ENCODE measurements at places on chromosomes 2 and 18.

DNA sequence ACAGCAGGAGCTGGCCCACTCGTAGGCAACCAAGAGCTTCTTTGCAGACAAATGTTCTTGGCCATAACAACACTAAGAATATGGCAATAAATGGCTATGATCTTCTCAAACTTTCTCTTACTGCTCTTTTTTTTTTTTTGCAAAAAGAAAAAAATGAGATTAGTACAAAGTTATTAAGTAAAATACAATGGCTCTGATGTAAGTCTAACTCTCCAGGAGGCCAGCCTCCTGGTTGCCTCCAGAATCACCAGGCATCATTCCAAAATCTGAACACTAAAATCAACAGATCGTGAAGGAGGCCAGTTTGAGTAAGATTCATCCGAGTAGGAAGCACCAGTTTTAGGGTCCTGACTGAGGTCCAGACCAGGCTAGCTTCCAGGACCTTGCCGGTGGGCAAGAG, 20.8 kb upstream of the FIGN start:
- no peak for DNase-seq

DNA sequence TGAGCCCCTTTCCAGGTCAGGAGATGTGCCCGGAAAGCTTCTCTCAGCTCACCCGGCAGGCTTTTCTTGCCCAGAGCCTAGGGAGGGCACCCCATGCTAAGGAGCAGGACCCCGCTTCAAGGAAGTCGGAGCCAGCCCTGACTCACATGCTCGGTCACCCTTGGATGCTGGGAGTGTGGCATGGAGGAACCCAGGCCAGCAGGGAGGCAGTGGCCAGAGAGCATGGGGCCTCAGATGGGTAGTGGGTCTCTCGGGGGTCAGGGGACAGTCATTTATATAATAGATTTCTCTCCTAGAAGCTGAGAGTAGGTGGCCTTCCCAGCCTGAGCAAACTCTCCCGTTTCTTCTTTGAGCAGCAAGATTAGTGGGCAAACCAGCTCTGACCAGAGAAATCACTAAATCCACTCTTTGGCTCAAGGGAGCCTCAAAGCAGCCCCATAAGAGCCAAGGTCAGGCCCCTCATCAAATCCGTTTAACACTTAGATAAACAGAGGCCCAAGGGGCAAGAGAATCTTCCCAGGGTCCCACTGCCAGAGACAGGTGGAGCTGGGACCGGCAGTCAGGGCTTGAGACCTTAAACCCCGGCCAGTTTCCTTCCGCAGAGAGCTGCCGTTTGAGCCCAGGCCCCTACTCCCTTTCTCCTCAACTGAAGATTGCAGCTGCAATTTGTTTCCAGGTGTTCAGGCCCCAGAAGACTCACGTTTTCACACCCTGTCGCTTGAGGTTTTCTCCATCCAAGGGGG, 113.1 kb downstream of the CYP26B1 start:
- no peak for DNase-seq

- DNase-seq: no peak
Measured at GRCh38 chr2:20584399-20585358, 66.2 kb downstream of the HS1BP3 start.

GRCh38 chr2:225120186-225120585, 77.9 kb upstream of the DOCK10 start:
- no peak for DNase-seq

DNA sequence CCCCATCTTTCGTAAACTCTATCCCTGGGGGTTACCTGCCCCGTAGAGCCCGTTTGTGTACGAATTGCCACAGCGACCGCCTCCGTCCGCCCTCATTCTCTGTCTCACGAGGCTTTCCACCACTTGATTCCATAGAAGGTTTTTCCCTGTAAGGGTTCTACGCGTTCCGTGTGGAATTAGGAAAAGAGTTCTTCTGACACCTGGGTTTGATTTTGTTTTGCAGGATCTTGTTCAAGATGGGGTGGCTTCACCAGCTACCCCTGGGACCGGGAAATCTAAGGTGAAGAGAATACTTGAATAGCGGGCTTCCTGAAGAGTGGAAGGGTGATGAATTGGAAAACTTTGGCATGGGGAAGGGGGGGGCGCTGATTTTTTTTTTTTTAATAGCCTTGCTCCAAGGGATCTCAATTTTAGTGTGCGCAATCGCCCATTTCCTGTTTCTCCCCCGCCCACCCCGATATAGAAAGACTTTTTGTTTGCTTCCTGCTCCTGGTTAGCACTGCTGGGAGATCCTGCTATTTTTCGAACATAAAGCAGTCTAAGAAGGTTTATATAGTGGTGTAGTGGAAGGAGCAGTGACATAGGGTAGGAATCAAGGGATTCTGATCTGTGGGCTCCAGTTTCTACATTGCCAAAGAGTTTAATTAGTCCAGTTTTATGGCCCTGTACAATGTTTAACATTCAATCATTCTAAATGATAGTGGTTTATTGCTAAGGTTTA, 564 bp downstream of the GCC2 start:
- peak; percentile 51 for DNase-seq

DNA sequence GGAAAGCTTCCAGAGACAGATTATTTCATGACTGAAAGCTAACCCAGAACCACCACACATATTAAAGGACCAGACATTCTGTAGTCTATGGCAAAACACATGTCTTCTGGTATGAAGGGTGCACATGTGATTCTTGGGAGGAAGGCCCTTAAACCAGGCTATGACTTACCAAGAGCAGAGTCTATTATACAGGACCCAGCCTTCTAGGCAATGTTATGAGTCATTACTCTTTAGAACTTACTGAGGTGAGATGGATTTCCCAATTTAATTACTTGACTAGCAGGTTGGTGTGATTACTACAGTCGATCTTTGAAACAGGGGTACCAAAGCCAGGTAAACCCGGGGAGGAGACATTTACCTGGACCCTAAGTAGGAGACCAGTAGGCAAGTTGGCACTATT, 350.8 kb downstream of the TRIB2 start:
- DNase-seq: no peak

GRCh38 chr2:239315308-239315707, 85.5 kb downstream of the HDAC4 start:
- DNase-seq: no peak

DNA sequence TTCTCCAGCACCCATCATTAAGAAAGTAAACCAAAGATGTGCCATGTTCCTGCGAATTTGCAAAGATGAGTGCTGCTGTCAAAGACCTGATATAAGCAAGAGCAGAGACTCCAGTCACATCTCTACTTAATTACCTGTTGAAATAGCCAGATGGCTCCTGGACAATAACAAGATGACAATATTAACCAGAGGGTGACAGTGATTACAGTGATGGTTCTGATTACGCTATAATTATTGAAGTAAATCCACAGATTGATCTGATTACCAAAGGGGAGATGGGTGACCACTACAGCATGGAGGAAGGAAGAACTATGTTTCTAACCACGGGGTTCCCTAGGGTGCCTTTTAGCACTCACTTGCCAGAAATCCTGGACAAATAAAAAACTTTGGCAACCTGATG, 36.5 kb upstream of the AFF3 start:
- DNase-seq: no peak

- no peak for DNase-seq
Measured at GRCh38 chr18:78904179-78904531, 75.5 kb upstream of the SALL3 start.

DNA sequence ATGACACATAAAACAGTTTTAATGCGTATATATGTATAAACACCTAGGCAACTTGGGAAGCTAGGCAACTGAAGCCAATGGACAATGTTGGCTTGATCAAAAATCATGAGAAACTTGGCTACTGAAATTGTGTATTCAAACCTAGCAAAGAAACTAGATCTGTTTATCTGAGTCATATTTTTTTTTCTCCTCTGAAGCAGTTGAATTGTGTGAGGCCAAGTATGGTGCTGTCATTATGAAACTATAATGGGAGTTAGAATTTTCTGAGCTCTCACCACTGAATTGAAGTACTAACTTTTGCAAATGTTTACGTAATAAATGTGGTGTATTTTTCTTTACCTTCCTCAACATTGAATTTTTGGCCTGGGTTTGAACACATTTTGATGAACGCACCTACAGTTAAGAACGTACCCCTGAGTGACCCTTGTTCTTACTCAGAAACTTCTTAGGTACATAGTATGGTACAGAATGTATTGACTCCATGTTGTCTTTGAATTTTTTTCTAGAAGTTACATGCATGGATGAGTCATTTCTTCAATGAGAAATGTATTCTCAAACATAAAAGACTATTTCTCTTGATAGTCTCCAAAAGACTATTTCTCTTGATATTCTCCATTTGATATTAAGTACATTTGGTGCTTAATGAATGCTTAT, 23.8 kb downstream of the CD28 start:
- no peak for DNase-seq

DNA sequence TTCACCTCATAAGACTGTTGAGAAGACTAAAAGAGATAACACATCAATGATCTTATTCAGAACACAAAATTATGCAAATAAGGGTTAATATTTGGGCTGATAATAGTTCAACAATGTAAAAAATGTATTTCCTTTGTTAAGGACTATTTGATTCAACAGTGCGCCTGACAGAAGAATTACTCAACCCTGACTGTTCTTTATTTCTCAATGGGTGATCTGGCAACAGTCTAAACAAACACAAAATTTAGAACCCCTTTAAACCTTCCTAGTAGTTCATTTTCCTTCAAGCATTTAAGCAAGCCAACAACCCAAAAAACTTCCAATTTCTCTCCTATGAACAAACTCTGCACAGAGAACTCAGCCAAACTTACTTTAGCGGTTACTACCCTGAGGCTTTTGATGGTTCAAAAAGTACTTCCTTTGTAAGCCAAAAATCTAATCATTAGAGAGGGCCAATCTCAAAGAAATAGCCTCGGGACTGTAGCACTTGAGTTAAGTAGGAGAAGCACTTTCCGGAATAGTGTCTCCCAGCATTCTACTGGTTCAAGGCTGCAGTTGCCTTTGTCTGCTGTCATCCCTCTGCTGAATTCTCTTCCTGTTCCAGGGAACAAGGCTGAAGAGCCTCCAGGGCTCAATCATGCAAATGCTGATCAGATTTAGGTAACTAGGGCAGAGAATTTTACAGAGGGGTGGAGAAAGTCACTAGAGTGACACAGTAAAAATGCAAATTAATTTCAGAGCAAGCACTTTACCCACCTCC, 40.9 kb upstream of the MAPK4 start:
- DNase-seq: no peak

DNA sequence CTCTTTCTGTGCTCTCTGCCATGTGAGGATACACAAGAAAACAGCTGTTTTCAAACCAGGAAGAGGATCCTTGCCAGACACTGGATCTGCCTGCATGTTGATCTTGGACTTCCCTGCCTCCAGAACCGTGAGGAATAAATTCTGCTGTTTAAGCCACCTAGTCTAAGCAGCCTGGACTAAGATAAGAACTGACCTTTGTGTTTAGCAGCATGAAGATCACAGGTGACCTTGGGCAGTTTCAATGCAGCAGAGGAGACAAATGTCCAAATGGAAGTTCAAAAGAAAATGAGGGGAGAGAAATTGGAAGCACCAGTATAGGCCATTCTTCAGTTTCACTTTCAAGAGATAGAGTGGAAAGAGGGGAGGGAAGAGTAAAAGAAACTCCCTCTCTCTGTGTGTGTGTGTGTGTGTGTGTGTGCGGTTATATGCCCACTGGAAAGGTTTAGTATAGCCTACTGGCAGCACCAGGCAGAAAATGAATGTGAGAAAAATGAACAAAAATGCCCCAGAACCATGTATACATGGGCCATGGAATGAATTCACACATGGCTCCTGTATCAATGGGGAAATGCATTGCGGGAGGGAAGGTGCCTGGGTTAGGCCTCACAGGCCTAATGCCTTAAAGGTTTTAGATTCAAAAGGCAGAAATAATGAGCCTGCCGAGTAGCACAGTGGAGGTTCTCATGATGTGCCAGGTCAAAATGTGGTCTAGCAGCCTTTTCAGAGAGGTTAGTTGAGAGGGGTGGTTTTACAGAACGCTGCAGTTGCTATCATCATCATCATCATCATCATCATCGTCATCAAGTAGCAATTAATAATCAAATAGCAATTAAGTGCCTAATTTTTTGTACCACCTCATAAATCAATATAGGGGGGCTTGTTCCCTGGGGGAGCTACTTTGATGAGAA, 1.1 kb upstream of the CERS6 start:
- no peak for DNase-seq

GRCh38 chr2:75647771-75648170, 1.2 kb downstream of the MRPL19 start:
- no peak for DNase-seq

- no peak for DNase-seq
Measured at GRCh38 chr2:95010126-95010525, 15.4 kb upstream of the MAL start.

GRCh38 chr18:4106407-4107033, 348.6 kb downstream of the DLGAP1 start:
- DNase-seq: peak; percentile 8

GRCh38 chr18:7234091-7234490, 3.2 kb downstream of the LRRC30 start:
- DNase-seq: peak; percentile 6

DNA sequence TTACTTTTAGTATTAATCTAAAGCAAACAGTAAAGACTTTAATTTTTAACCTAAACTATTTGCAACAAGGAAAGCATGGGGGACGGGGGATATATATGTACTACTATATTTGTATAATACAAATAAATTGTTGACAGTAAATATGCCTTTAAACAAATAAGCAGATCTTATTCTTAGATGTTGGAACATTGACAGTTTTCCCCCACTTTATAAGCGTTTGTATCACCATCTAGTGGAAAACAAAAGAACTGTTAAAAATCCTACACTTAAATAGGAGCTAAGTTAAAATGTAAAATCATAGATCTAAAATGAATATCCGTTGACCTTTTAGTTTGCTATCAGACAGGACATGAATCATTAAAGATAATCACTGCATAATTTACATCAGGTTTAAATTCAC, 50.0 kb downstream of the RBBP8 start:
- DNase-seq: peak; percentile 12

DNA sequence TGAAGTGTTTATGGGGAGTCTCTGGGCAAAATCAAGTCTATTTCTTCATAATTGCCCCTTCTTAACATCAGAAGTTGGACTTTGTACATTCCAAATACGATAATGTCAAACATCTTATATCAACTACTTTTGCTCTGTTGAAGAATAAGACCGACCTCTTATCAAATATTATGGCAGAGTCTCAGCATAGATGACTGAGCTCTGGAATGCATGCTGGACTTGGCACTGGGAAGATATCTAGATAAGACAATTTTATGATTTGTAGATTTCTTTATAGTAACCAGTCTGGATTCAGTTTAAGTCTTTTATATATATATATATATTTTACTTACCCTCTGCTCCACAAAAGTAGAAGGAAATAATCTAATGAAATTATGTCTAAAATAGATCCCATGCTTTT, 8.2 kb downstream of the APLF start:
- DNase-seq: no peak

- peak; percentile 69 for DNase-seq
Measured at GRCh38 chr2:205675861-205676516, 6.3 kb upstream of the NRP2 start.

GRCh38 chr2:202005272-202005887, 28.3 kb upstream of the FZD7 start:
- no peak for DNase-seq

Data from NCI-H1092 treated with DMSO at 0.1 percent for 48 hours (cell line).